Stimulated activated CD8-positive, alpha-beta memory T cell treated with anti-CD3 and anti-CD28 coated beads, Interleukin-7, amount 100 ng/mL, for 1 hour (primary cell): ENCODE measurements at places on chromosomes 5 and 9.

GRCh38 chr9:74887981-74888370, 255 bp upstream of the TRPM6 start:
- no peak for DNase-seq

DNA sequence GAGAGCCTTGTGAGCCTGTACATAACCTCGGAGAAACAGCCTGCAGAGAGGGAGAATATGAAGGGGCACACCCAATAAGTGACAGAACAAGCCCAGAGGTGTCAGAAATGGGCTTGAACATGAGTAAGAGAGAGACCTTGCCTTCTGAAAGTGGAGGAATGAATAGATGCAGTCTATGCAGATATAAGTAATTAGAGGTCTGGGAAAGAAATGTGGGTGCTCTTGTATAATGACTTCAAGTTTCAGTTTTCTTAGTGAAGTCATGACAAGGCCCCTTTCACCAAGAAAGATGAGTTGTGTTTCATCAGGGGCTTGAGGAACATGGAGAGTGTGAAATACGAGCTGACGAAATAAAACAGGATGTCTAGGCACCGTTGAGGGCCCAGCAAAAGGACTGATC, 15.1 kb downstream of the GRAMD2B start:
- DNase-seq: no peak

- DNase-seq: no peak
Observed at GRCh38 chr9:137147793-137148160, 8.8 kb downstream of the GRIN1 start.

GRCh38 chr5:166562246-166562645, 1729.2 kb upstream of the WWC1 start:
- no peak for DNase-seq
